ENCODE measurements at places on chromosomes 7 and 10.

DNA sequence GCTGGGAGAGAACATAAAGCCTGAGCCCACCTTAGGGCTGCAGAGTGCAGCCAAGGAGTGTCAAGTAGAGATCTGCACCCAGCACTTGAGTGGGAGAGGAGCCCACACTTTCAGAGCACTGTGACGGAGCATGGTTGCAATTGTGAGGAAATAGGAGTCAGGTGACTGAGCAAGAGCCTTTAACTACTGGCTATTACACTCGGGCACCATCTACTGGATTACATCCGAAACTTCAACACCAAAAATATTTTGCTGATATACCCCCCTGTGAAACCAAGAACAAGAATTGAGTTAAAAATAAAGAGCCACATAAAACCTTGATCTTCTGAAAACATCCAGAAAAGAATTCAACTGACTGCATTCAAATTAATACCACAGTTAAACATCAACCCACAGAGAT, 657.9 kb downstream of the NXPH1 start:
- DNase-seq: no peak

- DNase-seq: no peak
Observed at GRCh38 chr7:112410092-112410491, 40.2 kb upstream of the IFRD1 start.

DNA sequence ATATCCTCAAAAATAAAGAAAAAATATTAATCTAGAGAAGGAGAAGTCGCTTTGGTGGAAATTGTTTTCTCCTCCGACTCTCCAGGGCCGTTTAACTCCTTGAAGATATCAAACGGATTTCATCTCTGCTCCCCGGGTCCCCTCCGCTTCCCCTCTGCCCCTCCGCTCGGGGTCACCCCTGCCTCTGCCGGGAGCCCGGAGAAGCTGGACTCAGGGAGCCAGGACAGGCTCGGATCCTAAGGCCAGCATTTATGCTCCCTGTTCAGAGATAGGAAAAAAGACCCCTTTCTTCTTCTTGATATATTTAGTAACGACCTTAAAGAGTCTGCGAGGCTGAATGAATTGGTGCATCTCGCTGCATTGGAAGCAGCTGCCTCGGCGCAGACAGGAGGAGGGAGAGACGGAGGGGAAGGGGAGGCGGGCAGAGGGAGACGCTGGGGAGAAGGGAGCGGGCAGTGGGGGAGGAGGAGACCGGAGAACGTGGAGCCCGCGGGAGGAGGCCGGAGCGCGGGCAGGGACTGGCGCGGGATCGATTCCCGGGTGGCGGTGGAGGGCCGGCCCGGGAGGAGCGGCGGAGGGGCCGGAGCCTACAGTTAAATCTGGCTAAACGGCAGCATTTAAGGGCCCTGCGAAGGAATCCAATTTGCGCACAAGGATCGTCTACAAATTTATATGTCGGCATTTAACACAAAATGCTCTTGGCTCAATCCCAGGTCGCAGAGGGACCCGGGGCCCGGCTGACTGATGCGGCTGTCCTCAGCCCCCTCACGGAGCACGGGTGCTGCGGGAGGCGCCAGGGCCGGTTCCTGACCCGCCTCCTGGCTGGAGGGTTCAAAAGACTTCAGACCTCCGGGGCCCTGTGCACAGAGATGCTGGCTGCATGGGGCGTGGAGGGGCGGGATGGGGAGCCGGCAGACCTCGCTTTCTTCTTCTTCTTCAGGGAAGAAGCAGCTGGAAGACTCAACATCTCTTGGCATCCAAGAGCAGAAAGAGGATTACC, 55.6 kb downstream of the CRTAC1 start:
- no peak for DNase-seq

- DNase-seq: no peak
Observed at GRCh38 chr10:127069436-127069835, 127.0 kb downstream of the INSYN2A start.

DNA sequence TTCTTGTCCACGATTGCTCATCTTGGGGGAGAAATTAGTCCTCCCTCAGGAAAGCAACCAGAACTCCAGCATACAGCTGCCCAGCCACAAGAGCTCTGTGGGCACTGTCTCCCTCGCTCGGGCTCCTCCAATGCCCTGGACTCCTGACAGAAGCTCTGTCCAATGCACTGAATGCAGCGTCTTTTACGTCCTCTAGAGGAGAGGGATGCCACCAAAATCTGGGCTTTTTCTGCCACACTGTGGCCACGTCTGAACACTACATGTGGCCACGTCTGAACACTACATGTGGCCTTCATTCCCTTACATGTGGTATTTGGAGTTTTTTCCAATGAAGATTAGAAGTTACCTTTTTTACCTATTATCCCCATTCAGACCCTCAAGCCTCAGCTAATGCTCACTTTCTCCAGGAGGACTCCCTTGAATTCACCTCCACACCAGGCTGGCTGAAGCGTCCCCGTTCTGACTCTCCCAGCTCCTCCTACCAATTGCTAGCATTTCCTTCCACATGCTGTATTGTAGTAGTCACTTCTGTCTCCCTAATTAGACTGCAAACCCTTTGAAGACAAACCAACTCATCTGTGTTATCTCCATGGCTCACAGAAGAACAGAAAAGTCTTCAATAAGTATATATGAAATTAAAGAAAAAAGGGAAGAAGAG, 134.3 kb upstream of the PDE1C start:
- DNase-seq: peak; percentile 41

GRCh38 chr7:14495633-14496032, 406.9 kb downstream of the DGKB start:
- DNase-seq: no peak

DNA sequence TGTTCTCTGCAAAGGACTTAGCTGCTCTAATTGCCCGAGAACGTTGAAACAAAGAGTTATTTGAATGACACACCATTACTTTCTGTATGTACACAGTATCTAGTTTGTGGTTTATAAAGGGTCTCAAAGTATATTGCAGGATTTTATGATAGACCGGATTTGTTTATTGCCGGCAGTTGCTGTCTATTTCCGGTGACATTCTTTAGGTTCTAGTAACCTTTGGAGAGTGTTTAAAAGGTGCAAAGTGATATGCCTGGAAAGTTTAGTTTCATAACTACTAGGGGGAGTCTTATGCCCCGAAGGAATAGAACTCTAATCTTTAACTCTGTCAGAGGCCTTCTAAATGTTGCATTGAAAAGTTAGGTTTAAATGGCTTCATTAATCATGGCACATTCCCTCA, 63.8 kb downstream of the PAPSS2 start:
- no peak for DNase-seq

DNA sequence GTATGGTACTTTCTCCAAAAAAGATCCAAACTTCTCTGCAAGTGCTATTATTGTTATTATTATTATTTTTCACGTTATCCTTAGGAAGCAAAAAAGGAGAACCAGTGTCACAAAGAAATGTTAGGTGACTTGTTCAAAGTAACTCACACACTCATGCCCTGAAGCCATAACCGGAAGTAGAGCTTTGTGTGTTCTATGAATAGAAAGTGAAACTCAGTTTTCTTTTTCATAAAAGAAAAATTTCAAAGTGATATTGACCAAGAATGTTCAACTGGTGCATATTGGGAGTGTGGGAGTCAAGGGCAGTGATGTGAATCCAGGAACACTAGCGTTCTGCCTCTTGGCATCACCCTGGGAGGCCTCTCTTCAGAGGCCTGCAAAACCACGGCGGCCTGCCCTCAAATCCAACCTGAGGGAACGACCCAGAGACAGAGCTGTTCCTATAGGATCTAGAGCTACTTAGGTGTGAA, 106.1 kb downstream of the PRKCQ start:
- no peak for DNase-seq

GRCh38 chr7:99949645-99950228, 20.3 kb upstream of the GJC3 start:
- DNase-seq: no peak

GRCh38 chr7:4745265-4745919, 30.0 kb upstream of the AP5Z1 start:
- no peak for DNase-seq

- no peak for DNase-seq
Observed at GRCh38 chr10:18868919-18869318, 179.7 kb upstream of the MALRD1 start.

DNA sequence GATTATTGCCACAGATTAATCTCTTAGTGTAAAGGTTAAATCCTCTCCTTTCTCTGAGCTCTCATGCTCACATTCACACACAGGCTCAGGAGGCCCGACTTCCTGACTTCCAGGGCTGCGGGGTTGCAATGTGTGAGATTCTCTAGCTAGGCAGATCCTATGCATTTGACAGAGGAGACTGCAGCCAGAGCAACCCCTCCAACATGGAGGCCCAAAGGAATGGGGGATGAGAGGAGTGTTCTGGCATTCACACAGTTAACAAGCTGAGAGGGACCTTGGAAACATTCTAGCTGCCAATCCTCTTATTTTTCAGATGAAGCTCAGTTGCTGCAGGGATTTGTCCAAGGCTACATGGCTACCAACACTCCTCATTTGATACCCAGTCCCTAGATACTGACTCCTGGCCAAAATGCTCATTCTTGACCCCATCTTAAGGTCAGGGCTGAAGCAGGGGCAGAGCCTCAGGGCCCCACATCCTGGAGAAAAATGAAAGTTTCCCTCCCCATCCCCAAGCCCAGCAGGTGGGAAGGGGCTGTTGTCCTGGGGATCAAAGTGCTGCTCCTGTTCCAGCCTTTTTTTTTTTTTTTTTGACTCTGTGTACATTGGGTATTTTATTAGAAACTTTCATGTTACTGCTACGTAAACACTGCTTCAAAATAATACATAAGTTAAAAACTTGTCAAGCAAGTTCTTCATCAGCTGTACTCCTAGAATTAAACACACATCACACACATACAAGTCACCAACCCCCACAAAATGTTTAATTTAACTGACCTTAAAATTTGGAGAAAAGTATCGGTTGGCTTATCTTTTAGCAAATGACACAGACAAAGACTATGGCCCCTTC, 325.6 kb downstream of the PLXNA4 start:
- DNase-seq: no peak

DNA sequence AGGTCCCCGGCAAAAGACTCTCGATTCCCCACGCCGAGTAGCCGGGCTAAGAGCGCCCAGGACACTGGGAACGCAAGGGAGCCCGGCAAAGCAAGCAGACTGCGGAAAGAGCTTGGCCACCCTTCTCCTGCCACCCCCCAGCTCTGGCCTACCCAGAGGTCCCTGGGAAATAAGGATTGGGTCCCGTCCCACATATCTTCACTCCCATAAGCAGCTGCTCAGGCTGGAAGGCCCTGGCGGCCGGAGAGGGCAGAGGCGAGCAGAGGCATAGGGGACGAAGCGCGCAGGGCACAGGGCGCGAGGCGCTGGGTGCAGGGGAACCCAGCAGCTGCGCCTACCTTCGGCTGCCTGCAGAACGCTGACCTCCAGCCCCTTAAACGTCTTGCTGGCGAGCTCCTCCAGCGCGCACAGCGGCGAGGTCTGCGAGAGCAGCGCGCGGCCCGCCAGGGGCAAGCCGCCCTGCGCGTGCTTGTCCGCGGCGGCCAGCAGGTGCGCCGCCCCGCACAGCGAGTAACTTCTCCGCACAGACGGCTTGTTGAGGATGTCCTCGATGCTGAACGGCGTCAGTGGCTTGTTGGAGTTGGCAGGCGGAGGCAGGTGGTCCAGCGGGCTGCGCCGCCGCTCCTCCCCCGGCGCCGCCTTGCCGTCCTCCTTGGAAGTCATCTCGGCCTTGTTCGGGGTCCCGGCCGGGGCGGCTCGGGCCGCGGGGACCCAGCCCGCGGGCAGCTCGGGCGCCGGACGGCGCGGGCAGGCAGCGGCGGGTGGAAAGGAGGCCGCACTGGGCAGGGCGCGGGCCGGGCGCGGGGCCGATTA, 904 bp downstream of the LBX1 start:
- DNase-seq: no peak

- DNase-seq: no peak
Observed at GRCh38 chr10:89805599-89806013, 104.2 kb downstream of the KIF20B start.

DNA sequence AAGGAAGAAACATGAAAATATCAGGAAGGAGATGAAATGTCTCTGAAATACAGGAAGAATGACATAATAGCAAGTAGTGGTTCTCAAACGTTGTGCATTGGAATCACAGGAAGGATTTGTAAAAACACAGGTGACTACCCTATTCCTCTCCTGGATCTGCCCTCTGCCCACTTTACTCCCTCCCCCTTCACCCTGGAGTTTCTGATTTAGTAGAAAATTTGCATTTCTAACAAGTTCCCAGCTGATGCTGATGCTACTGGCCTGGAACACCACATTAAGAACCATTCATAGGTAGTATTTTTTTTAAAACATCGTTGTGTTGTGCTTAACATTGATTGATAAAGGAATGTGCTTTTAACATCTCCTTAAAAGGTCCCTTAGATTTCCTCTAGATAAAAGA, 130.9 kb downstream of the PHF14 start:
- DNase-seq: no peak

- no peak for DNase-seq
Observed at GRCh38 chr10:63698787-63699150, 177.6 kb downstream of the REEP3 start.

DNA sequence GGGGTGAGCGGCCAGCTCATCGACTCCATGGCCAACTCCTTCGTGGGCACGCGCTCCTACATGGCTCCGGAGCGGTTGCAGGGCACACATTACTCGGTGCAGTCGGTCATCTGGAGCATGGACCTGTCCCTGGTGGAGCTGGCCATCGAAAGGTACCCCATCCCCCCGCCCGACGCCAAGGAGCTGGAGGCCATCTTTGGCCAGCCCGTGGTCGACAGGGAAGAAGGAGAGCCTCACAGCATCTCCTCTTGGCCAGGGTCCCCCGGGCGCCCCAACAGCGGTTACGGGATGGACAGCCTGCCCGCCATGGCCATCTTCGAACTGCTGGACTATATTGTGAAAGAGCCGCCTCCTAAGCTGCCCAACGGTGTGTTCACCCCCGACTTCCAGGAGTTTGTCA, 17.4 kb upstream of the TSPAN33 start:
- DNase-seq: no peak

GRCh38 chr7:74217455-74218342, 7.9 kb downstream of the LAT2 start:
- no peak for DNase-seq

- DNase-seq: no peak
Observed at GRCh38 chr10:113322843-113323242, 230.0 kb upstream of the HABP2 start.

GRCh38 chr10:3034616-3035015, 32.7 kb upstream of the PFKP start:
- no peak for DNase-seq

DNA sequence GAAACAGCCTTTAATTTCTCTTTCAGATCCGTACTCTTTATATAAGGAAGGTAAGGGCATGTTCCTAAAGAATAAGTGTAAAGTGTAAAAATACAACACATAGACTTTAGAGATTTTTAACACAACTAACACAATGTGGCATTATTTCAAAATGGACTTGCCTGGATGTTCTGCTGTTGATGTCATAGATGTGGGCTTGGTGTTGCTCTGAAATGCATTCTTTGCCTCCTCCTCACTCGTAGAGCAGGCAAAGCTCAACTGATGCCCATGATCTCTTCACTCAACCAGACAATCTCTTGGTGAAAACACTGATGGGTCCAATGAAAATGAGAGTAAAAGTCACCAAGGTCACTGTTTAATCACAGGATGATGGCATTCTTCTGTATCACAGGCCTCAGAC, 174.2 kb upstream of the TCERG1L start:
- DNase-seq: no peak

GRCh38 chr7:32476816-32477648, 13.1 kb downstream of the LSM5 start:
- no peak for DNase-seq

- no peak for DNase-seq
Observed at GRCh38 chr7:22138106-22138505, 192.4 kb upstream of the CDCA7L start.

GRCh38 chr10:11646450-11646849, 35.0 kb upstream of the USP6NL start:
- no peak for DNase-seq
